Stimulated activated CD8-positive, alpha-beta memory T cell treated with anti-CD3 and anti-CD28 coated beads, Interleukin-4, amount 100 ng/mL, for 48 hours (primary cell): ENCODE measurements at places on chromosomes 1 and 21.
A peak's percentile ranks its signal among the peaks of the same experiment; 100 is the strongest.

DNA sequence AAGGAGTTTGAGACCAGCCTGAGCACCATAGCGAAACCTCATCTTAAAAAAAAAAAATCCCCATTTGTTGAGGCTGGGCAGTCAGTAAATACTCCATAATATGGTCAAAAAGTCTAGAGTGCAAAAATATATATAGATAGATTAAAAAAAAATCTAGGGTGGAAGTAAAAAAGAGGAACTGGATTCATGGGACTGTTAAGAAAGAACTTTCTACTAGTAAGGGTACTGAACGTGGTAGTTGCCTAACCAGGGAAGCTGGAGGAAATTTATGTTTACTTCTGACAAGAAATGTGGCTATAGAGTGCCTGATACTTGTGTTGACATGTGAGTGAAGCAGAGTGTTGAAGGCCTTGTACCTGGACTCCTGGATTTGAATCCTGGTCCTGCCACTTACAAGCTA, 265.9 kb upstream of the FAM78B start:
- DNase-seq, result no peak

GRCh38 chr1:219304227-219305226, 130.8 kb downstream of the LYPLAL1 start:
- no peak for DNase-seq

- DNase-seq, result no peak
Observed at GRCh38 chr21:34900376-34900775, 148.7 kb downstream of the RUNX1 start.

GRCh38 chr21:41369105-41369919, 7.5 kb downstream of the MX2 start:
- peak; percentile 57 for DNase-seq

GRCh38 chr1:107863342-107863741, 101.6 kb downstream of the VAV3 start:
- DNase-seq, result no peak

GRCh38 chr1:55049914-55050278, 10.5 kb downstream of the PCSK9 start:
- DNase-seq, result no peak
